ENCODE measurements at places on chromosomes 6 and 20. TPM values are rescaled to one million over a fixed set of nuclear protein-coding genes. Genes with fewer than 3 reads are reported as not detected.

HLA-F gene
- 14.7 TPM for total RNA-seq

MCHR2 gene
- not detected for total RNA-seq

TPX2 gene
- 123 TPM for total RNA-seq

KIF6 gene
- not detected for total RNA-seq

PRR18 gene
- total RNA-seq = not detected

FAXC gene
- total RNA-seq = 0.14 TPM

VGLL2 gene
- total RNA-seq = not detected

ABHD16B gene
- not detected for total RNA-seq

SLC22A3 gene
- total RNA-seq = 19.3 TPM

SLC22A7 gene
- not detected for total RNA-seq

PPP1R3D gene
- 8.3 TPM for total RNA-seq

TTK gene
- 54.8 TPM for total RNA-seq

RIMS1 gene
- total RNA-seq = not detected

BIRC7 gene
- total RNA-seq = 0.29 TPM

COMMD7 gene
- 44.5 TPM for total RNA-seq

BMP7 gene
- total RNA-seq = not detected

METTL24 gene
- not detected for total RNA-seq

ARMH2 gene
- total RNA-seq = not detected
